T-helper 2 cell (primary cell): ENCODE measurements at places on chromosomes 5 and 9.

DNA sequence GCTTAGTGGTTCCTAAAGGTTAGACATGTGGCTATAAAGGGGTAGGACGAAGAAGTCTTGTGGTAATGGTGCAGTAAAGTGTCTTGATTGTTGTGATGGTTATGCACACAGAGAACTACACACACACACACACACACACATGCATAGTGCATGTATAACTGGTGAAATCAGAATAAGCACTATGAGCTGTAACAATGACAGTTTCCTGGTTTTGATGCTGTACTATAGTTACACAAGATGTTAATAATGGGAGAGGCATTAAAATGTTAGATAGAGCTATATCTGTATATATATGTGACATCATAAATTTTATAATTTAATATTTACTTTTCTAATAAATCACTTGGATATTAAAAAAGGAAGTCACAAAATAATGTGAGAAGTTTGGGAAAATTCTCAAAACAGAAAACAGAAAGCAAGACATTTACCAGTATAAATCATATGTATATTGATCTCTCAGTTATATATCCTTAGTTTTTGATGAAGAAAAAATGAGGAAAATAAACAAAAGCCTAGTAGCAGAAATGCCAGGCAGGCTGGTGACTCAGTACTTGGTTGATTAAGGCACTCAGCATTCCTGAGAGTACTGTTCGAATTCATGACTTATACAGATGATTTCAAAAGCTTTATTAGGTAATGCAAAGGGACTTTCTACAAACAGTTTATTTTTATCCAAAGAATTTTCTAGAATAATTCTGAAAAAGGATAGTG lies 350.5 kb upstream of the DAB2 start:
- DNase-seq: no peak

- DNase-seq: no peak
These were observed 387.4 kb downstream of the FGF10 start for GRCh38 chr5:44001675-44002380.

- no peak for DNase-seq
These were observed 34.7 kb downstream of the C9orf50 start for GRCh38 chr9:129586245-129586644.

DNA sequence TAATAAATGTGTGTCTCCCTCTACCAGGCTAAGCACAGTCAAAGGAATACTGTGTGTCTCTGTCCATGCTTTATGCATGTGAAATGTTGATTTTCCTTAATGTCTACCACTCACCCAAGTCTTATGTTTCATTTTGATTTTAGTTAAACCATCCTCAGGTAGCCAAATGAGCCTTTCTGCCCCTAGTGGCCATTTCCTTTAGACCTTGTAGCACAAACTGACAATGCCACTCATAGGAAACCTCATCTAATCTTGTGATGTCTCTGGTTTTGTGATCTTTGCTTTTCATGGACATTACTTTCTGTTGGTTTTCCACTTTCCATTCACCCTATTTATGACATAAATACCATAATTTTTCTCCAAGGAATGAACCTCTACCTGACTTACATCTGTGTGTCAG lies 820.8 kb downstream of the MAT2B start:
- DNase-seq: no peak

GRCh38 chr5:16578474-16578883 lies 38.3 kb downstream of the RETREG1 start:
- no peak for DNase-seq

DNA sequence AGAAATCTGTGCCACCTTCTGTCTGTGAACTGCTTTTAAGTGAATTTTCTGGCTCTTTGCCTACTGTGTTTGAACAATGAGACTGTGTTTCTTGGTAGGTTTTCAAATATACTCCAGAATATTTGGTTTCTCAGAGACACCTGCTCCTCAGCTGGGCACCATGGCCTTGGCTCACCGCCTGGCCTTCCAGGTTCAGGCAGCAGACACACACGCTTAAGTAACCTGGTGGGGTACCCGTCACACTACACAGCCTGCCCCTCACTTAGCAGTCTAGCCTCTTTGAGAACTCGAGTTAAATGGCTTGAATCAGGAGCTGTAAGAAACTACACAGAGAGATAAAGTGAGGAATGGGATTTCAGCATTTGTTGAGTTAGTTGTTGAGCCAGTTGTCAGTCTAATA lies 530.5 kb downstream of the MTRR start:
- DNase-seq: no peak

- DNase-seq: no peak
These were observed 6.6 kb downstream of the SLC22A4 start for GRCh38 chr5:132300577-132301343.

DNA sequence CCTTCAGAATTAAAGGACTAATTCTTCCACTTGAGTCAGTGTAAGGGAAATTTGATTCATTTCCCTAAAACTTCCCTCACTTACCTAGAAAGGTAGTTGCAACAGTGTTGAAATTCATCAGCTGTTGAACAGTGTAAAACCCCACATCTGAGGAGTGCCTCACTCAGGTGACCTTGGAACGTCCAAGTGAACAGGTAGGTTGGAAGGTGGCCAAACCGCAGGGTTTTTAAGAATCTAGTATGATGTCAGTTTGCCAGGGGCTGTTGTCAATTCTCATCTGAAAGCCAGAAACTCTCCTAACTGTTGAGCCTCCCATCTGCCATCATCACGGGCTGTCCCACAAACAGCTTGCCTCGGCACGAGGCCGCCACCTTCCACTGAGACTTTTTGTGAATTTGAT lies 105.7 kb downstream of the TMEM174 start:
- DNase-seq: no peak

GRCh38 chr5:171644536-171644935 lies 141.1 kb upstream of the SMIM23 start:
- no peak for DNase-seq

DNA sequence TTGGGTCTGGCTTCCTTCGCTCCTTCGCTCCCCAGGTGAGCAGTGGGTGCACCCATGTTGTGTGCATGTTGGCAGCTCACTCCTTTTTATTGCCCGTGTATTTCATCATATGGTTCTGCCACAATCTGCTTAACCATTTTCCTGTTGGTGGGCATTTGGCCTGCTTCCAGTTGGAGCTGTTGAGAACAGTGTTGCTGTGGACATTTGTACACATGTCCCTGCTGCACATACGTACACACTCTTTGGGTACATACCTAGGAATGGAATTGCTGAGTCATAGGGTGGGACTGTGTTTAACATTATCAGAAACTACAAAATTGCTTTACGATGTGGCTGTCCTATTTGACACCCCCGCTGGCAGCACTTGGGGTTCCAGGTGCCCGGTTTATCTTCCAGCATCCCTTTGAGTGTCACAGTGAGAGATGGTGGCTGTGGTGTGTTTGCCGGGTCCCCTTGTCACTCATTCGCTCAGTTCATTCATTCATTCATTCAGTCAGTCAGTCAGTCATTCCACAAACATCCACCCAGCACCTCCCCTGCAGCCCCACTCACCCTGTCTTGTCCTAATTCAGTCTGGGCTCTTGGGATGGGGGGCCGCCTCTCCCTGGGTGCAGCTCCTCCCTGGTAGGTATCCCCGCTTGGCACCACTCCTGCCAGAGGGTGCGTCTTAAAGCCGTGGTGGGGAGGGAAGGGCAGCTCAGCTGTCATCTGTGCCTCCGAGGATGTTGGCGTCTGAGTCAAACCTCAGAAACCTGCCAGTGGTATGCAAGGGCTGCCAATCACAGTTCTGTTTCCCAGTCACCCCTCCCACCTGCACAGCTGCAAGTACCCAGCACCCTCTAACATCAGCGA lies 7.9 kb upstream of the FIBCD1 start:
- no peak for DNase-seq

DNA sequence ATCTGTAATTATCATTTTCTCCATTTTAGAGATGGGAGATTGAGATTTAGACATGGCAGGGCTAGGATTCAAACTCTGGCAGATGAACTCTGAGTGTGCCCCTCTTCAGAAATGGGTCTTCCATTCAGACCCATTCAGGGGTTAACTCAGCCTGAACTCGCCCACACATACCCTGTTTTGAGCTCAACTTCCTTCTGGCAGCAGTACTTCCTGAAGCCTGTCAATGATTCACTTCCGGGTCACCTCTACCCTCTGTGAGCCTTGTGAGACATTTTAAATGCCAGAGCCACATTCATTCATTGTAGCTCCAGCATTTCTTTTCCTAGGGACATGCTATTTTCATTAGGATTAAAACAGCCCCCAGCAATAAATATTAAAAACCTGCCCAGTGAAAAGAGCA lies 209.3 kb upstream of the SLC24A2 start:
- DNase-seq: no peak

- no peak for DNase-seq
These were observed 114.3 kb upstream of the TSLP start for GRCh38 chr5:110956913-110957813.

GRCh38 chr9:36092509-36093215 lies 43.9 kb upstream of the GLIPR2 start:
- DNase-seq: no peak

- no peak for DNase-seq
These were observed 40.5 kb upstream of the TRIO start for GRCh38 chr5:14102666-14103065.

DNA sequence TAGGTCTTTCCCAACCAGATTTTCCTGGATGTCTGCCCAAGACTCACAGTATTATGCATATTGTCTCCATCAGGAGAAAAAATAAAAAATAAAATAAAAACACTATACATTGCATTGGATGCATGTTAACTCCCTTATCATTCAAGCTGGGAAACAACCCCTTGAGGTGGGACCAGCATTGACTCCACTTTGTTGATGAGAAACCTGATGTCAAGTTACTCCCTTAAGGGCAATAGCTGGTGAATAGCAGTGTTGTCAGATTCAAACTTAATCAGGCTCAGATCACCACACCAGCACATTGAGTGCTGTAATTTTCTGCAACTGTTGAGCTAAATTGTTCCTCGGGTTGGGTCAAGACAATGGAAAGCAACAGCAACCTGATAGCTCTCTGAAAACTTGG lies 264.0 kb upstream of the TRIM32 start:
- no peak for DNase-seq

GRCh38 chr5:39202597-39203274 lies 16.6 kb downstream of the FYB1 start:
- no peak for DNase-seq

- DNase-seq: no peak
These were observed 5.4 kb downstream of the NFIL3 start for GRCh38 chr9:91418215-91418610.

- DNase-seq: no peak
These were observed 588.4 kb upstream of the COX7C start for GRCh38 chr5:86029308-86029707.

GRCh38 chr5:135134691-135135381 lies 100.8 kb upstream of the PITX1 start:
- no peak for DNase-seq

GRCh38 chr5:54608423-54609085 lies 91.0 kb downstream of the SNX18 start:
- no peak for DNase-seq
